ENCODE measurements at places on chromosomes 2 and 18.

DNA sequence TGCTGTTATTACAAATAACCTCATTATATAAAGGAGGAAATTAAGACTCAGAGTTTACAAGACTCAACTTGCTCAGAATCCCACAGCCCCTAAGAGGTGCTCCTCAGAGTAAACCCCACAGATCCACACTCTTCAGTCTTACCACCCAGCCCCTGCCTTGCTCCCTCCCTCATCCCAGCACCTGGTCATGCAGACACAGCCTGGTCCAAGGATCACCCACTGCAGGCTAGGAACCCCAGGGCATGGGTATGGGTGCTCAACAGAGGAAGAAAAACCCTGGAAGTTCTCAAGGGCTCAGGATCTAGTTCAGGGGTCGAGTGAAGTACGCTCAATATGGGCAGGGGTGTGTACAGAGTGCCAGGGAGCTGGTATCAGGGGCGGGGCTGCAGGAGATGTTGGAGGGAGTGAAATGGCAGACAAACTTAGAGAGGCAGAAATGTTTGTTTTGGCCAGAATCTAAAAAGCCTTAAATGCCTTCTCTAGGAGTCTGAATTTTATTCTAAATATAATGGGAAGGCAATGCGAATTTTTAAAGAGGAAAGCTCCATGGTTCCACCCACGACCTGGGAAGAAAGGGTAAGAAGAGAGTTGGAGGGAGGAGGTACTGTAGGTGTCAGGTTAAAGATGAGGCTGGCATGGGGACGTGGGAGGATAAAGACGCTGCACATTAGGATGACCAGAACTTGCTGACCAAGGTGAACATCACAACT is 79.1 kb upstream of the MGAT4A start:
- DNase-seq: no peak

- no peak for DNase-seq
Observed at GRCh38 chr2:138780908-138781307, 718 bp upstream of the NXPH2 start.

GRCh38 chr2:101763496-101764333 is 66.2 kb downstream of the MAP4K4 start:
- DNase-seq: no peak

DNA sequence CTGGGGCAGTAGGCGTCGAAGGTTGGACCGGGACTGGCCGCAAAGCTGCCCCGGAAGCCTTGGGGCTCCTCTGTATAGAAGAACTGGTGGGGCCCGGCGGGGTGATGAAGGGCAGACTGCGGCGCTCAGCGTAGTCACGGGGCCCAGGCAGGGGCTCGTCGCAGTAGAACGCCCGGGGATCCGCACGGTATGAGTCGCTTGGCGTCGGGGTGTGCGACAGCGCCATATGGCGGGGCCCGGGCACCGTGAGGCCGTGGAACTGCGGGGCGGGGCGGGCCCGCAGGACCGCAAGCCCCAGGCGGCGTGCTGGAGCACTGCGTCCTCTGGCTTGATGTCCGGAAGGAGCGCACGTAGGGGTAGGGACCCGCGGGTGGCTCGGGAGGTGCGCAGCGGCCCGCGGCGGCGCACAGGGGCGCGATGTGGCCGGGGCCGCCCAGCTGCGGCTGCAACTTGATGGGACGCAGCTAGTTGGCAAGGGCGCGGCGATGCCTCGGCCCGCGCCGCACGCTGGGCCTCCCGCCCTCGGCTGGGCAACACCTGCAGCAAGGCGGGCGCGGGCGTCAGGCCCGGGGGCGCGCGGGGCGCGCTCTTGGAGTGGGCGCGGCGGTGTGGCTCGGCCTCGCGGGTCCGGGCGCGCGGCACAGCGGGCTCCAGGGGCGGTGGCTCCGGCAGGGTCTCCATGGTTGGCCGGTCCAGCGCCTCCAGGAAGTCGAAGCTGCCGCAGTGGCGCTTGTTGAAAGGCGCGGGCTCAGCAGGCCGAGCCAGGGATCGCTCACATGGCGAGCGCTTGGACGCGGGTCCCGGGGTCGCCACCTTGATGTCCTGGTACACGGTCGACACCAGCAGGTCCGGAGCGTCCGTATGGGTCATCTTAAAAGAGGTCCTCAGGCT is 251.4 kb downstream of the ANKRD30B start:
- DNase-seq: no peak

DNA sequence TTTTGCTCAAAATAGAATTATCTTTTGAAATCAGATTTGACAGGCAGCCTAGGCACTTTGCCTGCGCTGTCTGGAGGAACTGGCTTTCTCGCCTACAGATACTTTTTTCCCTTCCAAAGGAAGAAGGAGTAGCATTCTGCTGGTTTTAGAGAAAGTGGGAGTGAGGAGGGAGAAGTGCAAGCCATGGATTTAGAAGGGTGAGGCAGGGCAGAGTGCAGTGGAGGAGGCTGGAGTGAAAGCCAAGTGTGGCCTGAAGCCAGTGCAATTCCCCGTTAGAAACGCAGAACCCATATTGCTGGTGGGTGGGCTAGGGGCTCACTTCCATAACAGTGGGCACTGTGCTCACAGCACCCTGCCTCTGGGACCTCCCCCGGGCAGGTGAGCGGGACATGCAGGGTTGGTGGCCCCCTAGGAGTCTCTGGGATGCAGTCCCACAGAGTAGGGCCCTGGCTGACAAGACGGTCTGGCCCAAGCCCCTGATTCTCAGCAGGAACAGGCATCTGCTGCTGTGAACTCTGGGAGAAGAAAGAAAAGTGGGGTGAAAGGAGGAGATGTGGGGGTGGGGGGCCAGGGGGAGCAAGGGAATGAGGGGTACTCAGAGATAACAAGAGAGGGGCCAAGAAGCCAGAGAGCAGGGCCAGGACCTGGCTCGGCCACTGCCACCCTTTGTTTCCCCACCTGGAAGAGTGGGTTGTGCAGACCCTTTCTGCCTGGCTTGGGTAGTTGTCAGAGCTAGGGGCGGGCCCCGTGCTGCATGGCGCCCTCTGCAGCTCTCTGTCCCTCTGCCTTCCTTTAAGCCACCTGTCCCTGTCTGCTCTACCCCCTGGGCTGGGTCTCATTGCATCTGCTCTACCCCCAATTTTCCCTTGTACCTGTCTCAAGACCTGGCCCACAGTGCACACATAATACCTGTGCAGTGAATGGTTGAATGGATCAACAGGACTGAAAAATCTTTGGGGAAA is 273.5 kb upstream of the HS6ST1 start:
- no peak for DNase-seq

GRCh38 chr2:119290859-119291587 is 67.4 kb downstream of the STEAP3 start:
- no peak for DNase-seq

GRCh38 chr2:120108049-120108448 is 95.2 kb downstream of the EPB41L5 start:
- no peak for DNase-seq

DNA sequence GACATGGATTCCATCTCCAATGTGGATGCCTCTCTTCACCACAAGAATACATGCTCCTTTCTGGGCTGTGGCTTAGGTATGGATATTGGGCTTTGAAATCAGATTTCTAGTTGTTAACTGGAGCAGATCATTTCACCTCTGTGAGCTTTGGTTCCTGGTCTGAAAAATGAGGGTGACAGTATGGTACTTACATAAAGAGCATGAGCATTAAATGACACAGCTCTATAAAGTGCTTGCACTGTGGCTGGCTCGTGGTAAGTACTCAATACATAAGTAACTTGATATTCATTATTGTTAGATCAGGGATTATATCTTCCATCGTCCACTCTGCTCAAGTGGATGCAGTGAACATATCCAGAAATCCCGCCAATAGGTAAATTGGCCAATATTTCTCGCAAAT is 33.4 kb downstream of the ARHGAP25 start:
- DNase-seq: no peak

DNA sequence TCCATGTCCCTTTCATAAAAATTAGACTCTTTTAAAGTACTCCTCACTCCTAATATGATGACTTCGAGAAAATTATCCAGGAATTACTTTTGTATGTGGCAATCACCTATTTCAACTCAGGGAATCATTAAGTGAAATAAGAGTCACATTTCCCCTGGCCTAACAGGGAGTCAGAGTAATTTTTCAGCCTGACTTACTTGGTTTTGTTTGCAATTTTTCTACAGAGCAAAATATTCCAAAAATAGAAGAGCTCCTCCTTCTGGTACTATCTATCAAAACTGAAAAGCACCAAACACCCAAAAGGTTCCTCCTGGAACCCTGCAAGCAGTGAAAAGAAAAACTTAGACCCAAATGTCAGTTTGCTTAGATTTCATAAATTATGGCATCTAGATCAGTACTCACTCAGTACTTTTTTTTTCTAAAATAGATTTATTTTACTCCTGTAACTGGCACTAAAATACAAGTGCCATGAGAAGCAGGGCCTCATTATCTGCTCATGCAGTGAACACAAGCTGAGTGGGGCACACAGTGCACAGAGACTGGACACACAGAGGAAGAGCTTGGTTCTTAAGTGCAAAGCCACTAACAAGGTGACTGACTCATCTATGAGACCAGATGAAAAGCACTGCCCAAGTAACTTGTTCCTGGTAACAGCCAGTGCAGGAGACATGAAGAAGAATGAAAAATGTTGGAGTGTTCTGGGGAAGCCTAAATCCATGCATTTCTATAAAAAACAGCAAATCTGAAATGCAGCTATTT is 28.7 kb downstream of the ACAA2 start:
- DNase-seq: no peak
